NCI-H1436 treated with DMSO at 0.1 percent for 48 hours (cell line): ENCODE measurements at places on chromosomes 12 and 14.

DNA sequence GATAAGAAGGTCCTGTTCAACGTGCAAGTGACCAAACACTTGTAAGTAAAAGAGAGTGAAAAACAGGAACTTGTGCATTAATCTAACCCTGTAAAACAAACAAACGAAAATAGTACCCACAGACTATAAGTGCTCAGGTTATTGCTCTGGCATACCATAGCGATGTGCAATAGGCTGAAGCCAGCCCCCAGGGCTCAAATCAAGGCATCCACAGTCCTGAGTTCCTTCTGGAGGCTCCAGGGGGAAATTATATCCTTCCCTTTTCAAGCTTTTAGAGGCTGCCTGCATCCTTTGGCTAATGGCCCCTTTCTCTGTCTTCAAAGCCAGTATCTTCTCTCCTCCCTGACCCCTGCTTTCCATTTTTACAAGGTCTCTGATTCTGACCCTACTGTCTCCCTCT is 8.1 kb upstream of the CMAS start:
- DNase-seq: no peak

GRCh38 chr12:57868221-57868620 is 21.7 kb upstream of the CTDSP2 start:
- no peak for DNase-seq

DNA sequence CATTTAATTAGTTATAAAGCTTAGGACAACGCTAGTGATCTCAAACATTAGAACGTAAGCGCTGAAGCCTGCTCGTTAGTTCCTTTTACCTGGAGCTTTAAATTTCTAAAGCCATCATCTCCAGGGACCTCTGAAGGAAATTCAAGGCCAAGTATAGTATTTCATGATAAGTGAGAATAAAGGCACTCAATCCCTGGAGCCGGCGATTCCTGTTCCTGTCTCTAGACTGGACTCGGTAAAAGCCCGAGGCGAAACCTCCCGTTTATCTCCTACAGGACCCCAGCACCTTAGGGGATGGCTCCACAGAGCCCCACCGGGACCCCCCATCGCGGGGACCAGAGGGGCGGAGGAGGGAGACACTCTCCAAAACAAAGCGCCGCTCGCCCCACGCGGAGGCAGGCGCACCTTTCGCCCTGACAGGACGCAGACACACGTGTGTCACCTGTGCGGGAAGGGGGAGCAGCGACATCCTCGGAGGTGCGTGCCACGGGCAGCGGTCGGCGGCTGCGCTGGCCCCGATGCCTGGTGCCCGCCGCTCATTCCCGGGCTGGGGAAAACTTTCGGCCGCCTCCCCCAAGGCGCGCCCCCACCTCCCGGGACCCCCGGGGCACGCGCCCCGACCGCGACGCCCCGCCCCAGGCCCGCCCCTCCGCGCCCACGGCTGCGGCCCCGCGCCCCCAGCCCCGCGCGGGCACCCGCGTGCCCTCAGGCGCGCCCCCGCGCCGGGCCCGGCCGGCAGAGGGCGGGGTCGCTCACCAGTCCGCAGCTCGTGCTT is 678 bp downstream of the RPS6KA5 start:
- DNase-seq: no peak

GRCh38 chr14:21136024-21136423 is 19.8 kb downstream of the OR5AU1 start:
- no peak for DNase-seq

DNA sequence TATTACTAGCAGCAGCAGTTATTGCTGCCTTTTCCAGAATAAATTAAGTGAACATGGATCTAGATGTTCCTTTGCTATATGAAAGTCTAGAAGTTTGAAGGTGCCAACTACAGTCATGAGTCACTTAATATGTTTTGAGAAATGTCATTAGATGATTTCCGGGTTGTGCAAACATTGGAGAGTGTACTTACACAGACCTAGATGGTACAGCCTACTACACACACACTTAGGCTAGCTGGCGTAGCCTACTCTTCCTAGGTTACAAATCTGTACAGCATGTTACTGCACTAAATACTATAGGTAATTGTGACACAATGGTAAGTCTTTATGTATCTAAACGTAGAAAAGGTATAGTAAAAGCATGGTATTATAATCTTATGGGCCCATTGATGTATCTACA is 368.1 kb downstream of the PDZRN4 start:
- DNase-seq: no peak
